NCI-H1930 (cell line): ENCODE measurements at places on chromosomes 4 and X.

DNA sequence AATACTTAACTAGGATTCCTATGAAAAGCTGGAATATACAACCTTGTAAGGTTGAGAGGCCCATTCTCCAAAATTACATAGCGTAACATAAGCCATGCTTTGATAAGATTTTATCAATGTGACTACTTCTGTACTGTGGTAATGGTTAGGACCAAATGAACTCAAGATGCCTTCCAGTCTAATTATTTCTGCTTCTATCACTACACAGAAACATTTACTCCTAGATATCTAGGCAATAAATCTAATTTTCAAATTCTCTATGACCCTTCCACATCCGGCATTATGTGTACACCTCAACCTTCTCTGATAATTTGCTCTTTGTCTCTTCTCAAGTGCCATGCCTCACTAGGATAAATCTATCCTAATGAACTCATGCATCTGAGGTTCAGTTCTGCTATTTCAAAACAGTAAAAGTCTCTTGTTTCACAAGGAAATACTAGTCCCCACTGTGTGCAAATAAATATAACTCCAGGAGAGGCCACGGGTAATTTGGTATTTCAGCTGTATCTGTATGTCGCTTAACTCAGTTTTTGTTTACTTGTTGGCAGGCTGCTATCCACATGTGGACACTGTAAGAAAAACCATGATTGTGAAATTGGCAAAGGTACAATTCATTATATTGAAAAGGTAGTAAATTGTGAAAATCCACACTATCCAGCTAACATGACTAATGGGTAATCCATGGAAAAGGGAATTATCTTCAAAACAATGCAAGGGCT lies 93.3 kb downstream of the PRDM5 start:
- no peak for DNase-seq

- DNase-seq = no peak
Observed at GRCh38 chr4:21801661-21802385, 146.7 kb downstream of the KCNIP4 start.

- no peak for DNase-seq
Observed at GRCh38 chr4:135418353-135418752, 1216.8 kb upstream of the PABPC4L start.

DNA sequence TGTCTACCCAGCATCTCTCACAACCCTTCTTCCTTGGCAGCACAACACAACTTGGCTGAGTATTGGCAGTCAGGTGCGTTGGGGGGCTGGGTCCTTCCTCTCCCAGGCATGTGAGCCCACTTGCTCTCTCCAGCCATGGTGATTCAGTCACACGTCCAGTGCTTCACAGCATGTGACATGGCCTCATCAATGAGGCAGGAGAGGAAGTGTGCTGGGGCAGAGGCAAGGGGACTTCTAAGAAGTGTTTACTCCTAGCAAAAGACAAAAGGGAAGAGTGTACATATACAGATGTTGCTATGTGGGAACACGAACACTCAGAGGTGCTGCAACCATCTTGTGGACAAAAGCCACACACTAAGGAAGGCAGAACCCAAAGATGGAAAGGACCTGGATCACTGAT lies 380.8 kb downstream of the FBXW7 start:
- DNase-seq = no peak

DNA sequence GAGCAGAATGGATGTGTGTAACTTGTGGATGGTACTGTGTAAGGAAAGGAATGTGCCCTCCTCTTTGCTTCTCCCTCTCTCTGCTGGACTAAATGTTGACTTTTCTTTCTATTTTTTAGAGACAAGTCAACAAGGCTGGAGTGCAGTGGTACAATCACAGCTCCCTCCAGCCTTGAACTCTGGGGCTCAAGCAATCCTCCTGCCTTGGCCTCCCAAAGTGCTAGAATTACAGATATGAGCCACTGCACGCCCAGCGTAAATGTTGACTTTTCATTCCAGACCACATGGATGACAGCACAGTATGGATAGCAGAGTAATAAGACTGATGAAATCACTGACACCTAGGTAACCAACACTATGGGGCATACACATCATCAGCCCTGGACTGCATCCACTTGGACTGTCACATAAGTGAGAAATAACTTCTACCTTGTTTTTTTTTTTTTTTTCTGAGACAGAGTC lies 5.1 kb upstream of the RPS3A start:
- no peak for DNase-seq

- DNase-seq = no peak
Observed at GRCh38 chrX:36508042-36508441, 500.1 kb upstream of the FAM47C start.

DNA sequence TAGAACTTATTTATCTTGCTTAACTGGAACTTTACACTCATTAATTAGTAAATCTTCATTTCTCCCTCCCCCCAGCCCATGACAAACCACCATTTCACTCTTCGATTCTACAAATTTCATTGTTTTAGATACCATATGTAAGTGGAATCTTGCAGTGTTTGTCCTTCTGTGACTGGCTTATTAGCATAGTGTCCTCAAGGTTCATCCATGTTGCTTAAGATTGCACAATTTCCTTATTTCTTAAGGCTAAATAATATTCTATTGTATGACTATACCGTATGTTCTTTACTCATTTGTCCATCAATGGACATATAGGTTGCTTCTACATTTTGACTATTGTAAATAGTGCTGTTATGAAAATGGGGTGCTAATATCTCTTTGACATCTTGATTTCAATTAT lies 24.5 kb upstream of the RNF212 start:
- no peak for DNase-seq

DNA sequence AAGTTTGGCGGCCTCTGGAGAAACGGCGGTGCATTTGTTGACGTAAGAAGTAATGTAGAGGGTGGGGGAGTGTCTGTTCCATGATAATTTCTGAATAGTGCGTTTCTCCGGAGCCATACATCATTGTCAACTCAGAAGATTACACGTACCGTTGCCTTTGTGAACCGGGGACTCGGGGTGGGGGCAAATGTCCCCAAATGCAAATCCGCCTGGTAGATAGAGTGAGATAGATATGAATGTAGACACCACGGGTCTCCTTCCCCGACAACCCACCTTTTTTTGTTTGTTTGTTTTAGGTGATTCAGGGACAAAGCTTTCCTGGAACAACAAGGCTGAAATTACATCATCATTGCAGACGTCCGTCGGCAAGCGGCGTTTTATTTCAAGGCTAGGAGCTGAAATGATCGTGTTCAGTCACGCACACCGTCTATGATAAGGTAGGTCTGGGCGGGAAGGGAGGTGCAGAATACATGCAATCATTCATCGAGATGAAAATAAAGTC lies 96.0 kb upstream of the PPP2R3B start:
- no peak for DNase-seq

GRCh38 chr4:14596904-14597303 lies 405.4 kb upstream of the CPEB2 start:
- no peak for DNase-seq

DNA sequence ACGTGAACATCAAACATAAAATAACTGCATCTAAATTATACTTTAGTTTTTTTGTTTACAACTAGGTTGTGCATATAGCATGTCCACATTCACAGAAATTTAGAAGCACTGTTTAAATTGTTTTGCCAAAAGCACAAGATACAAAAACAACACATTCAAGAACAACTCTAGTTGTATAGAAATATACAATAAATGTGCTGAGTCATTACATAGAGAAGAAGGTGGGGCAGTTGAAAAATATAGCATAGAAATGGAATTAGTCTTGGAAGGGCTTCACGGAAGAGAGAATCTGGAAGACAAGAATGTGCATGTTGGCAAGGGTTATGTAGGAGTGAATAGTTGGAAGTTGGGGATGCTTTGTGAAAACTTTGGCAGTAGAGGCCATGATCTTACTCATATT lies 239.0 kb upstream of the GLRA2 start:
- DNase-seq = no peak

DNA sequence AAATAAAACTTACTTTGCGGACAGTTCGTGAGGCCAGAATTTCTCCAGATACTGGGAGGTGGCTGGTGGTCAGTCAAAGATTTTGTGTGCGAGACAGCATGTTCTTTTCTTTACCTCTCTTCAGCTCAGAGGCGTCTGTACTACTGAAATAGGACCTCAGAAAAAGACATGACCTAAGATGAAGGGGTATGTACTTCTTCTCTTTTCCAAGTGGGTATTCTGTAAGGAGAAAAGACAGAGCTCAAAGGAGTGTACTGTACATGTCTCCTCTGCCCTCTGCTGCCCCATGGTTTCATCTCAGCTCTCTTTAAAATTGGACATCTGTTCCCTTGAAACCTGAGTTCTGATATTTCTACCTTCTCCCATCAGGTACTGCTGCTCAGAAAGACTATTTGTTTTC lies 38.1 kb downstream of the SEPTIN11 start:
- no peak for DNase-seq

DNA sequence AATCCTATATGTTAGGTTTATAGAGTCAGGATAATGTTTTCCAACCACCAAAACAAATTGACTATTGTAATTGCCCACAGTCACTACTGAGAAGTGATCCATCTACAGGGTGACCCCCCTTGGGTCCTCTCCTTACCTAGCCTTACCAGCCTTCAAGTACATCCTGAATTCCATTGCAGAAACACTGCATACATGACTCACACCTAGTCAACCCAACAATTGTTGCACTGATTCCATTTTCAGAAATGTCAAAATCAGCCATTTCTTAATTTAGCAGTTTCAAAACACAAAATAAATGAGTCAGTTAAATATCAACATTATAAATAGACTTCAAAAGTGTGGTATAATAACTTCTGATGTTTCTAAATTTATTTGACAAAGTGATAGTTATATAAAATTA lies 106.3 kb upstream of the TNIP3 start:
- DNase-seq = no peak

DNA sequence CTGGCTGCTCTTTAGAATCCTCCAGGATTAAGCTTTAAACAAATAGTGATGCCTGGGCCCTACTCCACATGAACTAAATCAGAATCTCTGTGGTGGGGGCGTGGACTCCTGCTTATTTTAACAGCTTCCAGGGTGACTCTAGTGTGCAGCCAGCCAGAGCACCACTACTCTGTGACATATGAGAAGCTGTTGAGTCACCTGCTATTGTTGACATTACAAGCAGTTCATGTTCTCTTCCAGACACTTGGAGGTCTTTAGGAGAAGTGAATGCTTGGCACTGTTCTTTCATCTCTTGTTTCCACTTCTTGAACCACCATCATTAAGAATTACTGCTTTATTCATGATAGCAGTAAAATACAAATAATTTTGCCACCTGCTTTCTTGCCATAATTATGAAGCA lies 426 bp upstream of the C4orf51 start:
- DNase-seq = peak; percentile 29

DNA sequence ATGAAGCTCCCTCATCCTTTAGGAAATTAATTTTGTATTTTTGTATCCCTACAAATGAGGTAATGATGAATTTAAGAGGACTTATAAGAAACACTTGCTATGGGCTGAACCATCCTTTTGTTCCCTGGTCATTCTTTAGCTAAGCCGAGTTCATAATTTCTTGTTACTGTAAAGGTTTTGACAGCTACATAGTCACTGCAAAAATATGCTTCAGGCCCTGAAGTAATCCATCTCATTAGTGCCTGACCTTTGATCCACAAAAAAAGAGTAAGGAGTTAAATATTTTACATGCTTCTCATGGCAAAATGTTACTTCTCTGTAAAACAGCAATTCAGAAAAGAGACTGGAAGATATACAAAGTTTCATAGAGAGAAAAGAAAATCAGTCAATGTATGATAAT lies 290.6 kb upstream of the SLIT2 start:
- no peak for DNase-seq

DNA sequence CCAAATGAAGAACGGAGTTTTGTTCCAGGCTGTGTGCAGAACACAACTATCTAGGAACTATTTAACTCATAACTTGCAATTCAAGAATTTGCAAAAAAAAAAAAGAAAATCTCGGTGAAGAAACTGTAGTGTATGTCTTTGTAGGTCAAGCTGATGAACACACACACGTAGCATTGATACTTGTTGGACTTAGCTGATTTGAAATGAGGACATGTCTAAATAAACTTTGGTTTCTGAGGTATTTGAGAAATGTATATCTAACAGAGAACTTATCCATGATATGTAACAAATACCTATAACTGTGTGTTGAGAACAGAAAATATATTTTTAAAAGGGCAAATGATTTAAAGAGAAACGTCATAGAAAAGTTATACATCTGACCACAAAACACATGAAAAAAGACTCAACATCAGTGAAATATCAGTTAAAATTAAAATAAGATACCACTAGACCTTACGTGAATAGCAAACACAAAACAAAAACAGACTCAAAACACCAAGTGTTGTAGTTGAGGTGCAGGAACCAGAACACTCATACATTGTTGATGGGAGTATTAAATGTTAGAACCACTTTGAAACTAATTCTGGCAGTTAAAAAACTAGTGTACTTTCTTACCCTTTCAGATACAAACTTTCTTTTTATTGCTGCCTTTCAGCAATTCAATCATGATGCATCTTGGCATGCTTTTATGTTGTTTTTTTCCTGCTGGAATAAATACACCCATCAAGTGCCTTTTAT lies 1535.8 kb upstream of the PCDH10 start:
- DNase-seq = no peak

- DNase-seq = no peak
Observed at GRCh38 chr4:159639671-159640323, 536.9 kb downstream of the RAPGEF2 start.

DNA sequence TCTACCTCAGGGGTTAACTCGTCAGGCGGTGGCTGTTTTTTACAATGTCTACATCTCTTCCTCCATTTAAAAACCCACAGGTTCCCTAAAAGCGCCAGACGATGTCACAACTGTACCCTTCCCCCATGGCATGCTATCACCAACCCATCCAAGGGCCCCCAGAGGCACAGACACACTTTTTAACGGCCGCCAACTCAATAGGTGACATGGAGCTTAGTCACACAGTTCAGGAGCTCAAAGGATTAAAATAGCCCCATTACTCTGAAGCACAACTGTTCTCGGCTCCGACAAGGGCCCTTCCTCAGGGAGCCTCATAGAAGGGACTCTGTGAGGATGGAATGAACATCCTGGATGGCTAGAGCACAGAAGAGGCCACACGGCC lies 12.4 kb downstream of the SH3KBP1 start:
- no peak for DNase-seq

- DNase-seq = peak; percentile 22
Observed at GRCh38 chr4:105895583-105896460, 551 bp downstream of the NPNT start.

DNA sequence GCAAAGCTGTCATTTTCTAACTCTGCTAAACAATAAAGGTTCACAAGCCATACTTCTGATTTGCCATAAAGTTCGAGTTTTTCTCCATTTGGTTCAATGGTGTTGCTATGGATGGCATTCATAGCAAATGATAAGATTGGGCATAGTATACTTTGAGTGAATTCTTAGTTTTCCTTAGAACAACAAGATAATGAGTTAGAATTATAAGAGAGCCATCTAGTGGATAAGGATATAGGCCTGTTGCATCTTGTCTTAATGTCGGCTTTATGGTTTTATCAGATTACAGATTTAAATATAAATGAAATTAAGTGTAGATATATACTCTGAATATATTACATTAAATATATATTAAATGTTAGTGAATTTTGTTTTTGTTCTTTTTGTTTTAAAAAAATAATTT lies 644.6 kb downstream of the IL1RAPL1 start:
- DNase-seq = no peak

- DNase-seq = no peak
Observed at GRCh38 chr4:101148551-101148950, 198.8 kb downstream of the PPP3CA start.

GRCh38 chr4:173424899-173425805 lies 26.2 kb upstream of the SCRG1 start:
- DNase-seq = no peak
